GM13977 (cell line): ENCODE measurements at places on chromosomes 12 and 14.

DNA sequence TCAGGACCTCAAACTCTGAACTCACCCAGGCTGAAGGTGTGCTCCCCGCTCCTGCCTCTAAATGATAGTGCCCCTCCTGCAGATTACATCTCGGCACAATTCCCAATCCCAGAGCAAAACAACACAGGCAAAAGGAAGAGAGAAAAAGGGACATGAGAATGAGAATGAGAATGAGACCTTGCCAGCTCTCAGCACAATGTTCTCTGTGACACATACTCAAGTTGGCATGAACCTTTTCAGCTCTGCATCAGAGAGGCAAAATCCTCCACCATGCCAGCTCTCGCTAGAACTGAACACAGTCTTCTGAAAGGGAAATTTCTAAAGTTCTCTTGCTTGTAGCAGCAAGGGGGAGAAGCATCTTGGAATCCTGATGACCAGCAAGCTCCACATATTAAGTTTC is 84.6 kb downstream of the KSR2 start:
- DNase-seq = no peak

DNA sequence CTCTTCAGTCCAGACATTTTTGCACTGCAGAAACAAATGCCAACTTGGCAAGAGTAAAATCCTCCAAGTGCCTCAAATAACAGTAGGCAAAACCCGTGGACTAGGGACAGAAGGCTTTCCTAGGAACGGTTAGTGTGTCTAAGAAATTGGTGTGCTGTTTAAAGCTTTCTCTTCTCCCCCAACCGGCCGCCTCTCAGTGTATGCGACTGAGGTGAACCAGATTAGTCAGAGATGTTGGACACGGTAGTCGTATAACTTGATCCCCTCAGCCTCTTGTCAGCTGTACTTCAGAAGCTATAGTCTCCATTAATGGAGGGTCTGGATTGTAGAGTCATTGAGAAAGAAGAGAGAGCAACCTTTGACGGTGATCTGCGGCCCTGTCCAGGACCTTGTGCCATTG is 21.7 kb downstream of the PPFIBP1 start:
- DNase-seq = no peak

DNA sequence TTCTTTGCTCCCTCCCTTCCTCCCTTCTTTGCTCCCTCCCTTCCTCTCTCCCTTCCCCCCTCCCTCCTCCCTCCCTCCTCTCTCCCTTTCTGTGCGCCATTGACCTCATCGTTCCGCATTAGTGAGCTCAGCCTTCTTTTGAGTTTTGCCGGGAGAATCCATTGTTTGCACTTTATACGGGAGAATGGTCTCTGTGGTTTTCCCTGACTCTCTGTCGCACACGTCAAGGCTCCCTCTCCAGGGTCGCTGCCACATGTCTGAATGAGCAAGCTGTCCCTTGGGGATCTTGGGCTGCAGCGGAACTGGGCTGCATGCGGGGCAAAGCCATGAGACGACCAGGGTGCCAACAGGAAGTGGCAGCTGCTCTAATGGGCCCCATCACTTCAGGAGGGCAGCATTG is 118.5 kb downstream of the GLT1D1 start:
- DNase-seq = no peak

- peak; percentile 70 for DNase-seq
Observed at GRCh38 chr12:57755454-57756372, 810 bp downstream of the MARCHF9 start.

GRCh38 chr14:53124786-53125185 is 28.3 kb downstream of the DDHD1 start:
- no peak for DNase-seq

GRCh38 chr12:32070370-32070769 is 36.3 kb upstream of the BICD1 start:
- DNase-seq = no peak

DNA sequence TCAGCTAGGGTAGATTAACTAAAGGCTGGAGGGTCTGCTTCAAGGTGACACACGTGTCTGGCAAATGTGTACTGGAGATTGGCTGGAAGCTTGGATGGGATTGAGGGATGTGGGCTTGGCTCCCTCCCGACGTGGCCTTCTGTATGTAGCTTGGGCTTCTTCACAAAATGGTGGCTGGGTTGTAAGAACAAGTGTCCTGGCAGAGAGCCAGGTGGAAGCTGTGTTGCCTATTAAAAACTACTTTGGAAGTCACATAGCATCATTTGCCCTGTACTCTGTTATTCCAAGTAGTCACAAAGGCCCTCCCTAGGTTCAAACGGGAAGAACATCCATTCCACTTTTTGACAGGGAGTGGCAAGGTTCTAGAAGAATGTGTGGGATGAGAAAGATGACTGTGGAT is 174.1 kb upstream of the PRICKLE1 start:
- no peak for DNase-seq

DNA sequence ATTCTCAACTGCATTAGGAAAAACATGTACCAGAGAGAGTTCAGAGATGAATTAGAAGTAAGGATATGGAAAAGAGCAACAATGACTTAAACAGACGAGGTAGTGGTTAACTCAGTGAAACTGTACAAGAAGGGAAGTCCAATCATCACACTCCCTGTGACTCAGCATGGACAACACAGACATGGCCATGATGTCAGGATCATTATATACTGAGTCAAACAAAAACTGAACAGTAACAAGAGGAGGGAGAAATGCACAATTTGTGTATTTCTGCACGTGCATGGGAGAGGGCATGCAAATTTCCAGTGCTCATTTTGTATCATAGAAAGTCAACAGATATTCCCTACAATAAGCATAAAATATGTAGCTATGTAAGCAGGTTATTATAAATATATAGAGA is 1037.8 kb downstream of the BCL11B start:
- no peak for DNase-seq

DNA sequence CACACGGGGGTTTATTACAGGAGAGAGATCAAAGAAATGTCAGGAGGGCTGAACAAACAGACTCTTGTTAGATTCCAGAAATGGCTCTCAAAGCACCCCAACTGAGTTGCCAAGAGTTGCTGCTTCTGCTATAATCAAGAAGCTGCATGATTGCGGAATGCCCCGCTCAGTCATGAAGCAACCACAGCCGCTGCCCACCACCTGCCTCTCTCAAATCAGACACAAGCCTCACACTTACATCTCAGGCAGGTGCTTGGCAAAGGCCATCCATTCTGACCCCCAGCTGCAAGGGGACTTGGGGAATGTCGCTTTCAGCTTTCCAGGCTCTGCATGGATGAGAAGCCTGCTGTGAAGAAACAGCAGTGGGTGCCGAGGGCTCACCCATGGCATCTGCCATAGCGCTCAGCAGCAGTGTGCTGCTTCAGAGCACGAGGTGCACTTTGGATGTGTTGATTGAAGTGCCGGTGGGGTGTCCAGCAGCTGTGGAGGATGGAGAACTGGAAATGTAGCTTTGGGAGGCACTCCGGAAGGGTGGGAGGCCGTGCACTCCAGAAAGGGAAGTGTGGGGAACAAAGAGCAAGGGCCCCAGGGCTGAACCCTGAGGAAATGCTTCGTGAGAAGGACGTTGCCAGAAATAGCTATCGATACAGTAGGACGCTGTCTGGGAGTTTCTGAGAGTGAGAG is 37.7 kb downstream of the LRRC74A start:
- peak; percentile 55 for DNase-seq

GRCh38 chr12:100043631-100044030 is 58.9 kb upstream of the ANKS1B start:
- no peak for DNase-seq

GRCh38 chr14:22668863-22669262 is 24.7 kb upstream of the OR6J1 start:
- no peak for DNase-seq

- DNase-seq = no peak
Observed at GRCh38 chr12:15862840-15863239, 19.3 kb upstream of the STRAP start.

DNA sequence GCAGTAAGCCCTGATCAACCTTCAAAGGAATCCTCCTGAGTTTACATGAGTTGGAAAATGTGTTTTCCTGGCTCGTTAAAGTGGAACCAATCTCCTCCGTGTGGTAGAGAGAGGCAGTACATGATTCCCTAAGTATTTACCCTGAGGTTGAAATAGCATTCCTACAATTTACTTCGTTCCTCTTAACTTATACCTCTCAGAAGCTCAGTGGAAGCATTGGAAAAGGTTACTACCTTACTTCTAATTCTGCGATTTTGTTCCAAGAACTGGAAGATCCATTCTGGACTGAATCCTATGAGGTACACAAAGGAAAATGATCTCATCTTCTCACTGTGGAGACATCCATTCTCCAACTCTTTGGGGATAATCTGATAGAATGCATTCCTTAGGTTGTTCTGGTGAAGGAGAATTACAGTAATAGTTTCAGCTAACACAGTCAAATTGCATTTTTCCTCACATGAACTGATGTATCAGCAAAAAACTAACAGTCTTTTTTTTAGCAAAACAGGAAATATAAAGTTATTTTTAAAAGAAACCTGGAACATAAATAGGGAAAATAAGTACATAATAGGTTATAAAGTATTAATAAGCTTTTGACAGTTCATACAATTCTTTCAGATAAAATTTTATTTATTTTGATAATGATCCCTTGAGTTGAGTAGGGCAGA is 475.6 kb downstream of the PDZRN4 start:
- no peak for DNase-seq

DNA sequence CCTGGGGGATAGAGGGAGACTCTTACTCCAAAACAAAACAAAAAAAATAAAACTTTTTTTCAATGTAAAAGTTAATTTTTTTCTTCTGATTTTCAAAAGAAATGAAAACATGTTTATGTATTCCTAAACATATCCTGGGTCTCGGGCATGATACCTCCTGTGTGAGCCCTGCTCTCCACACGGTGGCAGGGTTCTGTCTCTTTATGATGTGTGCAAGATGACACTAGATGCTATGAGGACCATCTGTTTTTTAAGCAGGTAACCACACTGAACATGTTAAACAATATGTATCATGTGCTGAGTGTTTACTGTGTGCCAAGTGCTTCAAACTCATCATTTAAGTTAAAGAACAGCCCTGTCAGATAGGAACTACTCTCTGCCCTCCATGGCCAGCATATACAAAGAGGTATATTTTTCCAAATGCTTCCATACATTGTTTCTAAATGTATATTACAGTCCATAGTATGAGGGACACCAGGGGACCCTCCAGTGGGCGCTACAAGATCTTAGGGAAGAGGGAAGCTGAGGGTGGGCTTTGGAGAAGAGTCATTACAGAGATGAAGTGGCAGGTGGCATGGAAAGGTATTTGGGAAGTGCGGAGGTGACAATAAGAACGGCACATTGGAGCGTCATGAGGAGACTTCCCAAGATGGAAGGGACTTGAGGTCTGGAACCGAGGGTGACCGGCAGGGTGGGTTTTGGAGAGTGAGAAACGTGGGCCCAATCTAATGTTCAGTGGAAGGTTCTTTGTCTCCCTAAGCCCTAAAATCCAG is 28.5 kb downstream of the FOS start:
- peak; percentile 58 for DNase-seq

DNA sequence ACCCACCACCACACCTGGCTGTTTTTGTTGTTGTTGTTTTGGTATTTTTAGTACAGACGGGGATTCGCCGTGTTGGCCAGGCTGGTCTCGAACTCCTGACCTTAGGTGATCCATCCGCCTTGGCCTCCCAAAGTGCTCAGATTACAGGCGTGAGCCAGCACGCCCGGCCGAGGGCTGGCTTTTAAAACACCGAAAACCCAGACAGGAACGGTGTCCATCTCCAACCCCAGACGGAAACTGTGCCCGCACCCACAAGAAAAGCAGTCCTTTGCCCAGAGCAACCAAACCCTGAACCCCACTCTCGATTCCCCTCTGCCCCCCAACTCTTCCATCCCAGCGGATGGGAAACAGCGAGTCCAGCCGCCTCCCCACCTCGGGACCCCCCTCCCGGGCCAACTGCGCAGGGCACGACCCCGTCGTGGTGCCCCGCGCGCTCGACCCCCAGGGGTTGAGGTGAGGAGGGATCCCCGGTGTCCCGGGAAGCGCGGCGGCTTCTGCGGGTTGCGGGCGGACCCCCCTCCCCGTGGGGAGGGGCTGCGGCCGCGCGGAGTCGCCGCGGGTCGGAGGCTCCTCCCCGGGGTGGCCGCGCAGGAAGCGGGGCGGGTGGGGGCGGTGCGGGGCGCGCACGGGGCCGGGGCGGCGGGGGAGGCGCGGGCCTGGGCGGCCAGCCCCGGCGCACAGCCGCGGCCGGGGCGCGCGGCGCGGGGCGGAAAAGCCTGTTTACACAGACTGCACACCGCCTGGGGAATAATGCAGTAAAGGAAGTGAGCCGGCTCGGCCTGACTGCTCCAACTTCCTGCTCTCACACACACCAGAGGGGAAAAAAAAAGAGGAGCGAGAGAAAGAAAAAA is at the start of gene ELK3:
Gene ELK3, plus strand, starts transcription at position 651 of the 851 bp plus-strand sequence.
- peak; percentile 78 for DNase-seq

DNA sequence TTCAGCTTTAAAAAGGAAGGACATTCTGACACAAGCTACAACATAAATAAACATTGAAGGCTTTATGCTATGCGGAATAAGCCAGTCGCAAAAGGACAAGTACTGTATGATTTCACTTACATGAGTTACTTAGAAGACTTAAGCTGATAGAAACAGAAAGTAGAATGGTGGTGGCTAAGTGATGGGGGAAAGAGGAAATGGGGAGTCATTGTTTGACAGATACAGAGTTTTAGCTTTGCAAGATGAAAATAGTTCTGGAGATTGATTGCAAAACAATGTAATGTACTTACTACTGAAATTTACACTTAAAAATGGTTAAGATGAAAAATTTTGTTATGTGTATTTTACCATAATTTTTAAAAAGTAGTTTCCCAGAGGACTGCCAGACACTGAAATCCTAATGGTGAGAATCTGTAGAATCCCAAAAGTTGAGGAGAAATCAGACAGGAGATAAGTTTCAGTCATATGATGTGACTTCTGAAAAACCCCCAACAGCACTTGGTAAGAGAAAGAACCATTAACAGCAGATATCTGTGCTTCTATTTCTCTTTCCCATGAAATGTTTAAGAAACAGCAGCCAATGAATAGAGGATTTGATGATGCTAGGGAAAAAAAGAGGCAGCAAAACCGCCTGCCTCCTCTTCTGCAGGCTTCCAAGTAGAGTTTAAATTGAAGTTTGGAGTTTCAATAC is 16.6 kb upstream of the CLEC2A start:
- DNase-seq = peak; percentile 70

- DNase-seq = no peak
Observed at GRCh38 chr12:11822081-11822834, 172.8 kb downstream of the ETV6 start.

- DNase-seq = no peak
Observed at GRCh38 chr12:442235-442884, 17.4 kb upstream of the B4GALNT3 start.

GRCh38 chr12:123530668-123531067 is 2.9 kb downstream of the RILPL1 start:
- peak; percentile 5 for DNase-seq

GRCh38 chr14:100288382-100289185 is 17.7 kb downstream of the SLC25A29 start:
- no peak for DNase-seq

- DNase-seq = no peak
Observed at GRCh38 chr14:81176241-81176640, 44.5 kb downstream of the GTF2A1 start.

GRCh38 chr14:46490238-46490685 is 161.3 kb downstream of the RPL10L start:
- peak; percentile 12 for DNase-seq

DNA sequence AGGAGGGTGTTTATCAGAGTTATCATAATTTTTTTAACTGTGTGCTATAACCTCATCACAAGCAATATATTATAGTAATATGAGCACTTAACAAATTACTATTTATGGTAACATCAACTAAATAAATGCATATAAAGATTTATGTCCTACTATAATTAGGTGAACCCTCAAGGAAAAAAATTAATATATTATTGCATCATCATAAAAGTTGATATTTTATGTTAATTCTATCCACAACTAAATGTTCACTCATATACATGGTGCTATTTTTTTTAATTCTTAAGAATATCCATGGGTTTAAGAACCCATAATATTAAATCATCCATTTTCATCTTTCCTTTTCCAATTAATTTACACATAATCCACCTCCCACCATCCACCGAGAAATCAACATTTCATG is 506.0 kb upstream of the USP15 start:
- DNase-seq = no peak
